ENCODE measurements at places on chromosomes 11 and 22.
A peak's percentile ranks its signal among the peaks of the same experiment; 100 is the strongest.

DNA sequence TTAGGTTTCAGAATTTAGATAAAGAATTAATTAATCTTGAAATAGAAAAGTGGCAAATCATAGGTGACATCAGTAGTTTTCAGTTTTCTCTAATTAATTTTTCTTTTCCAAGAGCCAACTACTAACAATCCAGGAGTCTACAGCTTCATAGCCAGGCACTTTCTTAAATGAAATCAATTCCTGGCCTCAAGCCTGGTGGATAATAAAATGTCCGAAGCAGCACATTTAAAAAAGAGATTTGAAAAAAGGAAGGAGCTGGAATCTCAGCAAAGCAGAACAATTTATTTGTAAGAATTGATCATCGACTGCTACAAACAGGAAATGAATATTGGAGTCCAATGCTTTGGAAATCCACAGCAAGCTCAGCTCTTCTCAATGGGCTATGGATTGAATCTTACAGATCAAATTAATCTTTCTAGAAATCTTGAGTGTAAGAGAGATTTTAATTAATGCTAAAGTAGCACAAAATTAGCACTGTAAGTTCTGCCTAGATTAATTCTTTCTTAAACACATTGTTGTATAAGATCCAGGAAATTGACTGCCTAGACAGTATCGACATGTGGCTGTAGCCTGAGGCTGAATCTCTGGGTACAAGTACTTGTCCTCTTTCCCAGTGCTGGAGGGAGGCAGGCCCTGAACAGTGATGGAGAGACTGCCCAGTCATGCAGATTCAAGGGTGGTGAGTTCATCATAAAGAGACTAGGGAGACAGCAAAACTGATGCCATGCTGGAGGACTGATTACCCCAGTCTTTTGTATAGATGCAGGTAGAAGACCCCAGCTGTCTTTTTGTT lies 167.8 kb upstream of the POU2AF2 start:
- no peak for DNase-seq
- no peak overlapping the region for H3K4me3 ChIP-seq
- H3K4me1 ChIP-seq, result no peaks in the 10 kb centered on the region
- H3K36me3 ChIP-seq, result no peaks in the 10 kb centered on the region

- H3K4me3 ChIP-seq, result no peak overlapping the region
- H3K4me1 ChIP-seq, result no peaks in the 10 kb centered on the region
- no peaks in the 10 kb centered on the region for H3K27me3 ChIP-seq
- no peak for DNase-seq
- no peak overlapping the region for H3K27ac ChIP-seq
Measured at GRCh38 chr11:57405271-57405860, 14.9 kb upstream of the PRG2 start.

GRCh38 chr11:111413849-111414248 lies 34.8 kb upstream of the POU2AF1 start:
- peaks cover 11% of the 10 kb centered on the region for H3K4me1 ChIP-seq

- H3K27me3 ChIP-seq, result no peaks in the 10 kb centered on the region
- H3K4me3 ChIP-seq, result no peak overlapping the region
- H3K27ac ChIP-seq, result no peak overlapping the region
- no peaks in the 10 kb centered on the region for H3K36me3 ChIP-seq
Measured at GRCh38 chr11:127070808-127071207, 70.2 kb upstream of the KIRREL3 start.

GRCh38 chr11:73464347-73464746 lies 88.1 kb downstream of the RELT start:
- DNase-seq, result no peak
- no peaks in the 10 kb centered on the region for H3K4me1 ChIP-seq
- H3K36me3 ChIP-seq, result no peaks in the 10 kb centered on the region
- H3K27ac ChIP-seq, result no peak overlapping the region
- no peaks in the 10 kb centered on the region for H3K27me3 ChIP-seq

DNA sequence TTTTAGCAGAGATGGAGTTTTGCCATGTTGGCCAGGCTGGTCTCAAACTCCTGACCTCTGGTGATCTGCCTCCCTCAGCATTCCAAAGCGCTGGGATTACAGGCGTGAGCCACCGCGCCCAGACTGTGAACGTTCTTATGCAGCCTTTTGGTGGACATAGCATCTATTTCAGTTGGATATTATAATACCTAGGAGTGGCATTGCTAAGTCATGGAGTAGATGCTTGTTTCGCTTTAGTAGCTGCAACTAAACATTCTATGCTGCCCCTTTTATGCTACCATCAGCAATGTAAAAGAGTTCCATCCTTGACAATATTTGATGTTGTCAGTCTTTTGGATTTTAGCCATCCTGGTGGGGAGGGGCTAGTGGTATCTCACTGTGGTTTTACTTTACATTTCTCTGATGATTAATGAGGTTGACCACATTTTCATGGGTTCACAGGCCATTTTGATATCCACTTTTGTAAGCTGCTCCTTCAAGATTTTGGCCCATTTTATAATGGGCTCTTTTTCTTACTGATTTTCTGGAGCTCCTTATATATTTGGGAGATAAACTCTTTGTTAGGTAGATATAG lies 16.5 kb upstream of the APOBEC3A start:
- no peak for DNase-seq
- H3K36me3 ChIP-seq, result no peaks in the 10 kb centered on the region
- no peak overlapping the region for H3K4me3 ChIP-seq
- H3K4me1 ChIP-seq, result peaks cover 8% of the 10 kb centered on the region
- H3K27ac ChIP-seq, result no peak overlapping the region
- H3K27me3 ChIP-seq, result peaks cover 22% of the 10 kb centered on the region

DNA sequence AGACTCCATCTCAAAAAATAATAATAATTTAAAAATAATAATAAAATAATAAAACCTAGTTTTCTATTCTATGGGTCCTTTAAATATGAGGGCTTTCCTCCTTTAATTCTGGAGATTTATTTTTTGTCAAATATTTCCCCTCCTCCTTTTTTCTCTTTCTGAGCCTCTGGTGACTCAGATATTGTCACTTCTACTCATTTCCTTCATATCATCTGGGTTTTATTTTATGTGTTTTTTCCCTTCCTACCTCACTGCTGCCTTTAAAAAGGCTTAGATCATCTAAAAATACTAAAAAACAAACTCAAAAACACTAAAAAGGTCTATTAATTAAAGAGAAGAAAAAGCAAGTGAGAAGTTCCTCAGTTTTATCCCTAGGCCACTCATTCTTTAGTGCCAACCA lies 138.9 kb downstream of the SPON1 start:
- no peaks in the 10 kb centered on the region for H3K4me1 ChIP-seq
- no peak for DNase-seq
- no peaks in the 10 kb centered on the region for H3K36me3 ChIP-seq
- no peaks in the 10 kb centered on the region for H3K27me3 ChIP-seq
- no peak overlapping the region for H3K27ac ChIP-seq

DNA sequence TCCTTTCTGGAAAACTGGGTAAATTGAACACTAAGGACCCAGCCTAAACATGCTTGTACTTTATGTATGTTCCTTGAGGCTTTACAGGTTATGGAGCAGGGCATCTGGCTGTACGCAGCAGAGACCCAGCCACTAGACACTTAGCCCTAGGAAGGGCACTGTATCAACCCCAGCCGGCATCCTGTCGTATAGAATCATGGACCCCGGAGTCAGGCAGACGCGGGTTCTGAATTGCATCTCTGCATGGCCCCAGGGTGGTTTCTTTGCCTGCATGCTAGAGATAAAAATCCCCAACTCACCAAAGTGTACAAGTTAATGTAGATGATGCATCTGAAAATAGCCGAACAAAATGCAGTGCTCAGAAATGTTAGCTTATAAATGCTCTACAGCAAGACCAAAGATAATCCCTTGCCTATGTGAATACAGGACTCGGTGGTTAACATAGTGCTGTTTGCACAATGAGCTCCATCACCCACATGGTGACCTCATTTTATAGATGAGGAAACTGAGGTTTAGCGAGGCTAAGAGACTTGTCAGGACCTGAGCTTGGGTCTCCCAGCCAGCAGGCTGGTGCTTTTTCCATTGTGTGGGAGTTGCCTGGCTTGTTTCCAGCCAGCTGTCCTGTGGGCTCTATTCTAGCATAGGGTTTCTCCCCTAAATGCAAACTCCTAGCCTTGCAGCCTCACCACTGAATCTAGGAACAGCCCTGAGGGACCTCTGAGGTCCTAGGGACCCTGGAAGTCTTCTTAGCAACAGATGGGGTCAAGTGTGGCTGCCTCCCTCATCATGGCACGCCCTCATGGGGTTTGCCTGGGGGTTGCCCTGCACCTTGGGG lies 7.3 kb downstream of the CD6 start:
- peak; percentile 64 for DNase-seq
- H3K27ac ChIP-seq, result peak overlapping the region; percentile 29
- H3K4me3 ChIP-seq, result peak overlapping the region; percentile 17
- H3K4me1 ChIP-seq, result peaks cover 87% of the 10 kb centered on the region
- no peaks in the 10 kb centered on the region for H3K27me3 ChIP-seq

- H3K27me3 ChIP-seq, result no peaks in the 10 kb centered on the region
- no peak overlapping the region for H3K4me3 ChIP-seq
- H3K4me1 ChIP-seq, result no peaks in the 10 kb centered on the region
- no peak for DNase-seq
Measured at GRCh38 chr11:115897707-115898106, 393.5 kb upstream of the CADM1 start.

GRCh38 chr22:24180316-24181087 lies 785 bp upstream of the SUSD2 start:
- no peak overlapping the region for H3K4me3 ChIP-seq
- H3K27me3 ChIP-seq, result no peaks in the 10 kb centered on the region
- no peak overlapping the region for H3K27ac ChIP-seq
- no peak for DNase-seq
- H3K4me1 ChIP-seq, result no peaks in the 10 kb centered on the region

DNA sequence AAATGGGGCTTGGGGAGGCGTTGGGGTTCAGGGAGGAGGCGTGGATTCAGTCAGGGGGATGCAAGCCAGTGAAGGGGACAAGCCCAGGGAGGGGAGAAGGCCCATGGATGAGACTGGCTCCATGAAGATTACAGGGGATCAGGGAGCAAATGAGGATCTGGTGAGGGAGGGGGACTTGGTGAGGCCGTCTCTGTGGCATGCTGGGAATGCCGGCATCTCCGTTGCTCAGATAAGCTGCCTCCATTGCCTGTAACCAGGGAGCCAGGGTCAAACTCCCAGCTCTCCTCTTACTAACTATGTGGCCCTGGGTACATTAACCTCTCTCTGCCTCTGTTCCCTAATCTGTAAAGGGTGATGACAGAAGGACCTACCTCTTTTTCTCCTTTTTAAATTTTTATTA lies 38.7 kb downstream of the TPBGL start:
- no peak overlapping the region for H3K4me3 ChIP-seq
- no peaks in the 10 kb centered on the region for H3K27me3 ChIP-seq
- no peak overlapping the region for H3K27ac ChIP-seq
- H3K36me3 ChIP-seq, result peaks cover 5% of the 10 kb centered on the region

GRCh38 chr11:93545566-93545965 lies 2.4 kb upstream of the SMCO4 start:
- H3K4me3 ChIP-seq, result no peak overlapping the region
- H3K4me1 ChIP-seq, result no peaks in the 10 kb centered on the region
- H3K36me3 ChIP-seq, result no peaks in the 10 kb centered on the region
- H3K27me3 ChIP-seq, result no peaks in the 10 kb centered on the region

GRCh38 chr22:30370641-30371230 lies 13.9 kb downstream of the CCDC157 start:
- H3K27ac ChIP-seq, result no peak overlapping the region
- H3K4me1 ChIP-seq, result no peaks in the 10 kb centered on the region
- no peaks in the 10 kb centered on the region for H3K27me3 ChIP-seq
- no peak overlapping the region for H3K4me3 ChIP-seq
- H3K36me3 ChIP-seq, result no peaks in the 10 kb centered on the region

DNA sequence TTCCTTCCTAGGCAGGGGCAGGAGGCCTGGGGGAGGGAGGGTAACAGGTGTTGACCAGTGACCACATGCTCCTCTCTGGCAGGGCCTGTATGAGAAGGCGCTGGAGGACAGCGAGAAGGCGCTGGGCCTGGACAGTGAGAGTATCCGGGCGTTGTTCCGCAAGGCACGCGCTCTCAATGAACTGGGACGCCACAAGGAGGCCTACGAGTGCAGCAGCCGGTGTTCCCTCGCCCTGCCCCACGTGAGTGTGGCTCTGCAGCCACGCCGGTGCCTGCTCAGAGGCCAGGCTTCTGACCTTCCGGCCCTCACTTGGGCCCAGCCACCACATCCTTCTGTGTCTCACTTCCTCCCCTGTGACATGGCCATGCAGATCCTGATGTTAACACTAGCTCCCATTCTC lies 25.8 kb downstream of the ZC3H7B start:
- H3K27me3 ChIP-seq, result no peaks in the 10 kb centered on the region
- no peaks in the 10 kb centered on the region for H3K4me1 ChIP-seq
- DNase-seq, result no peak
- H3K27ac ChIP-seq, result no peak overlapping the region

GRCh38 chr22:30274437-30274812 lies 7.8 kb upstream of the OSM start:
- DNase-seq, result no peak
- no peak overlapping the region for H3K4me3 ChIP-seq
- H3K27ac ChIP-seq, result no peak overlapping the region

GRCh38 chr22:42800451-42801251 lies 56.4 kb downstream of the ARFGAP3 start:
- H3K27me3 ChIP-seq, result no peaks in the 10 kb centered on the region
- H3K4me3 ChIP-seq, result no peak overlapping the region
- H3K36me3 ChIP-seq, result peaks cover 5% of the 10 kb centered on the region

DNA sequence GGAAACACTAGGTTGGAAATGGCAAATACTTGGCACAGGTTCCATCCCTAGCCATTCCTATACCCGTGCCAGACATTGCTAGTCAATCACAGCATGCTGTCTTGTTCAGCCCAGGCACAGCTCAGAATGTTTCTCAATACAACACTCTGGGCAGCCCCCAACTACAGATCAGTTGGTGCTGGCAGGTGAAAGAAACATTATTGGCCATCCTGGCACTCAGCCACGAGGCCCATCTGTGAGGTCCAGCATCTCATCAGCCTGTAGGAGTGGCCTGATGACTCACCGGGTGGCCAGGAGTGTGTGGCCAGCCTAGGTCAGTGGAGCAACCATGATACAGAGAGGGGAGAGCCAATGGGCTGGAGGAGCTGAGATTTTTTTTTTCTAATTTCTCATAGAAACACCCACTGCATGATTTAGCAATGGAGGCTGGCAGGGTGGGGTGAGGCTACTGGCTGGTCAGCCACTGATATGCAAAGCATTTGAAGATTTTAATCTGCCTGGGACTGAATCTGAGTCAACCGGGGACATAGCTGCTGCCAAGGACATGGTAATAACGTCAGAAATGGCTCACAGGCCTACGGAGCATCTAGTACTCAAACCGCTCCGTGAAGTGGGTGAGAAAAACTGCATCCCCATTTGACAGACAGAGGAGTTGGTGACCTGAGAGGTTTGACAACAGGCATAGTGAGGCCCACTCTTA lies 5.4 kb downstream of the MYO18B start:
- no peak overlapping the region for H3K4me3 ChIP-seq
- H3K4me1 ChIP-seq, result no peaks in the 10 kb centered on the region
- no peaks in the 10 kb centered on the region for H3K27me3 ChIP-seq
- no peak overlapping the region for H3K27ac ChIP-seq
- H3K36me3 ChIP-seq, result no peaks in the 10 kb centered on the region

Measured in CD8-positive, alpha-beta memory T cell (primary cell).